ENCODE measurements at places on chromosomes 11 and 22.

DNA sequence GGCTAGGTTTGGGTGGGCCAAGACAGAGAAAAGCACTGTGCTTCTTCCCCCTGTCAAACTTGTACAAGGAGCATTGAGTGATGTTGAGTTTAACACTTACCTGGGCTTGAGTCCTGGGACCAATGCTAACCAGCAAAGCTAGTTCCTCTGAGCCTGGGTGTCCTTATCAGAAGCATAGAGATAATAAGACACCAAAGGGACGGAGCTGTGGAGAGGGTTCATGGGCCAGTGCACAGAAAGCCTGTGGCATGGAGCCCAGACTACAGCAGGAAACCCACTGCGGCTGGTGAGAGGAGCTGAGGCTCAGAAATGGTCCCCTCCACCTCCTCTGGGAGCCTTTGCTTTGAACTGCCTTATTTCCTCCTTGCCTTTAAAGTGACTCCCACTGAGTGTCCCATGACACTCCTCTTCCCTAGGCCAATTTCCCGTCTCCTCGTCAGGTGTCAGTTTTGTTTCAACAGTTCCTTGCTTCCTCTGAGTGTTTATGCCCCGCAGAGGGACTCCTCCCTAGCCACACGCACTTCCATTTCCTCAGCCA lies 9.4 kb downstream of the SLCO2B1 start:
- no peak for DNase-seq

DNA sequence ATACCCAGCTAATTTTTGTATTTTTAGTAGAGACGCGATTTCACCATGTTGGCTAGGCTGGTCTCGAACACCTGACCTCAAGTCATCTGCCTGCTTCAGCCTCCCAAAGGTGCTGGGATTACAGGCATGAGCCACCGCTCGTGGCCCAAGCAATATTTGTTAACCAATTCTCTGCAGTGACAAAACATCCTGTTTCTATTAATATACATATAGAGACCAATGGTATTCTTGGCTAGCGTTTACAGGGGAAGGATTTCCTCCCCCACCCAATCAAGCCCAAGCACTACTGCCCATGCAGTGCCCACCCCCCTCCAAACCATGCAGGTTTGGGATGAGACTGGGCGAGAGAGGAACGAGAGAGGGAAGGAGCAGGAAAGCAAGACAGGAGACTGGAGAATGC lies 53.1 kb downstream of the APOL3 start:
- no peak for DNase-seq

GRCh38 chr11:42837994-42838393 lies 473.8 kb upstream of the API5 start:
- DNase-seq: no peak

GRCh38 chr11:115463606-115464005 lies 40.6 kb downstream of the CADM1 start:
- no peak for DNase-seq

DNA sequence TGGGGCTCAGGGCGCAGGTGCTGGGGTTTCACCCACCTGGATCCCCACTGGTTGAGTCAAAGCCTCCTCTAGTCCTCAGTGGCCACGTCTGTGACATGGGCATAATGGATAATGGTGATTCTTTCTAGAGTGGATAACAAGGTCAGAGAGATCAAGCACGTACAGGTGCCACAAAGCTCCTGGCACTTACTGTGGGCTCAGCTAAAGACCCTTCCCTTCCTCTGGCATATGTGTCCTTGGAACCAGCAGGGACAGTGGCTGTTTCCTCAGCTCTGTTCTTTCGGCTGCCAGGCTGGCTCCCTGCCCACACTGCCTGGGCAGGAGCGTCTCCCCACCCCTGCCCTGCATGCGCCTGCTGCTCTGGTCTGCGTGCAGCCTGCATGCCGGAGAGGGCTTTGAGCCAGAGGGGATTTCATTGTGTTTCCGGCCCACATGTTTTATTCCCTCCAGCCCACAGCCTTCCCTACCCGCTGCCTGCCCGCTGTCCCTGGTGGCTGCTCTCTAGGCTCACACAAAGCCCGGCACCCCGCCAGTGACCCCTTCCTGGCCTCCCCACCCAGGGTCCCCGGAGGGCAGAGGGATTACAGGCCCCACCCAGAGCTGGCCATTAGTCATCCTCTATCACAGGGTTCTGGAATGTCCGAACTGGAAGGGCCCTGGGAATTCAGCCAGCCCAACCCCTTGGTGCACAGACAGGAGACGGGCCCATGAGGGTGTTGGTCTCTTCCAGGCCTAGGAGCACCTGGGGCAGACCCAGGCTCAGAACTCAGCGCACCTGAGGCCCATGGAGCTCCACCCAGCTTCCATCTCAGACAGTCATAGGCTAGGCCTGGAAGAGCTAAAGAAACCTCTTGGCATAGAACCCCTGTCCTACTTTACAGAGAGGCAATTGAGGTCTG lies 55.3 kb upstream of the GCAT start:
- no peak for DNase-seq

- no peak for DNase-seq
Observed at GRCh38 chr11:131397675-131398074, 27.3 kb downstream of the NTM start.

- no peak for DNase-seq
Observed at GRCh38 chr11:69947793-69948255, 128.6 kb upstream of the FGF3 start.

DNA sequence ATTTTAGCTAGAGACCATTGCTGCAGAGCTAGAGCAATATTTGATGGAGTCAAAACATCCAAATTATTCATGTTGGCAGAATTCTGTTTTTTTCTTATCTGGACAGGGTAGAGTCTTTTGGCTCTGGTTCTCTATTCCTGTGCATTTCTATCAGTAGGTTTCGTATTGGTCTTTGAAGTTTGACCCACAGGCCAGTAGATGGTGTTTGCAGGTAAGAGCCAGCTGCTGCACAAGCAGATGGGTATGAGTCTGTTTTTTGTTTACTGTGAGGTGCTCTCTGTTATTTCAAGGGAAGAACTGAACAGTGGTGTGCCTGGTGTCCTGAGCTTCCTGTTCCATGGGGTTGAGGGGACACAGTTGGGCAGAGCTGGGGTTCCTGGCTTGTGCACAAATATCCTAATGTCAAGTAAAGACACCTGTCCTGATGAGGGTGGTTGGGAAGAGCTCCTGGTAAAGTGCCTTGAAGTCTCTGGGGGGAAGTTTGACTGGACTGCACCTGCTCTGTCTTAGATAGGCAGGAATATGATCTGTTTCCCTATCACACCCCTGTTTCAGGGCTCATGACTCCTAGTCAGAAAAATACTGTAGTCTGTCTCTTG lies 34.0 kb upstream of the SLC22A25 start:
- DNase-seq: no peak

DNA sequence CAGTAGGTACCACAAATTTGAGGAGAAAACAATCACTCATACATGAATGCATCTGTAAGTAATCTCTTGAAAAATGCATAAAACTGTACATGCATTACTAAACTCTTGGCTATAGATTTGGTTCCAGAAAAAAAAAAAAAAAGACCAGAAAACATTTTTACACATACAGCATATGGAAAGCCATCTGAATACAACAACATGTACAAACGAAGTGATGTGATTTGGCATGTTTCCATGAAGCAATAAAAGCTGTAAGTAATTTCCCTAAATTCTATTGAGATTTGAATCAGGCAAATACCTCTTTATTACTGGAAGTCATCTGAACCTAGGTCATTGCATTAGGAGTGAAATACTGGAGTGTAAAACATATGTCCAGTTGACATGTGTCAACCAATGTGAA lies 31.9 kb upstream of the ZC3H12C start:
- DNase-seq: no peak

DNA sequence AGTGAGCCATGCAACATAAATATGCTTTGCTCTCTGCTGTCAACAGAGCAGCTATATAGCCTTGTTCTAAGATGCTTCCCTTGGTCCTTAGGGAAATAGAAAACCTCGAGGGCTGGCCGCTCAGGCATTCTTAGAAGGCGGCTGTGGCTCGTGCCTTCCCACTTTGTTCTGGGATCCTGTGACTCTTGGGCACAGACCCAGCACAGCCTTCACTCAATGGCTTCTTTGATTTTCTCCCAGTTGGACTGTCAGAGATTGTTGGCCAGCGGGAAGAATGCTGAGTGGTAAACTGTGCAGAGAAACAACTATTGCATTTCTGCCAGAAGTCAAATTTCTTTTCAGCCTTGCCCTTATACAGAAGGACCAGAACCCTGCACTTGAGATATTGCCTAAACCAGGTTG lies 9.5 kb upstream of the MICAL2 start:
- DNase-seq: no peak

DNA sequence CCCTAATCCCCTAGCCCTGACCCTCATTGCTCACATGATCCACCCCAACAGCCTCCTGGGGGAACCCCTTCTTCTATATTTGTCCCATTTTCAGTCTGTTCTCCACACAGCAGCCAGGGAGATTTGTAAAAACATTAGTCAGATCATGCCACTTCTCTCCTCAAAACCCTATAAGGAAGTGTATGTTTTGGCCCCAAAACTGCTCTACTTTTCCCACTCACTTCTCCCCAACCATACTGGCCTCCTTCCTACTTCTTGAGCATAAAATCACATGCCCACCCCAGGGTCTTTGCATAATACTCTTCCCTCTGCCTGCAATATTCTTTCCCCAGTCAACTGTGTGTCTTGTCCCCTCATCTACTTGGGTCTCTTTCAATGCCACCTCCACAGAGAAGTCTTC lies 4.7 kb upstream of the SLC22A12 start:
- no peak for DNase-seq

DNA sequence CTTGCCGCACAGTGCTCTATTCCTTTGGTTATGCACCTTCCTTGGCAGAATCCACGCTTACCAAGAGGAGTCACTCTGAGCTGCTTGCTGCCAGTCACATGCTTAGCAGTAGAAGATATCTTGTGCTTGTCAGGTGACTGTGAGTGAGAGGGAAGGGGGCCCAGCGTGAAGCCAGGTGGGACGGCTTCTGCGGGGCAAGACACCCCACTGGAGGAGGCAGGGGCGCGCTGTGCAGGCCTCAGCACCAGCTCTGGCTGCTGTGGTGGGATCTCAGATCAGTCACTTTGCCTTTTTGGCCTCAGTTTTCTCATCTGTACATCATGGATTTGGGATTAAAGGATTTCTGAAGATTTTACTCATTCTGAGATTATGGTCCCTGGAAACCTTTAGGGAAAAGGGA lies 63.9 kb upstream of the B3GAT1 start:
- no peak for DNase-seq

DNA sequence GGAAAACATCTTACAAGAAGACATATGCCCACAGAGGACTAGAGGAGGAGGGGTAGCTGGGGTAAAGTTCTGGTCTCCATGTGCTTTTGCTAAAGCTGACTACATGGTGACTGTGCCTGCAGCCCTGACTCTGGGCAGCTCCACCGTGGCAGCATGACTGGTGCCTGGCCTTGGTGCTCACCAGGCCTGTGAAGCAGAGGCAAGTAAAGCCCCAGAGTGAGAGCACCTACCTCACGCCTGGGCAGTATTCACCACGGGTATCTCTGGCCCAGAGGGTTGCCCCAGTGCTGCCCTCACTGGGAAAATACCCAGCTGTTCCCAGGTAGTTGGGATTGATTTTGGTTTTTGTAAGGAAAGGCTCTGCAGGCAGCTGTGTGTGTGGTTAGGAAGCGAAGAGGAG lies 78.3 kb downstream of the CTTN start:
- DNase-seq: no peak

DNA sequence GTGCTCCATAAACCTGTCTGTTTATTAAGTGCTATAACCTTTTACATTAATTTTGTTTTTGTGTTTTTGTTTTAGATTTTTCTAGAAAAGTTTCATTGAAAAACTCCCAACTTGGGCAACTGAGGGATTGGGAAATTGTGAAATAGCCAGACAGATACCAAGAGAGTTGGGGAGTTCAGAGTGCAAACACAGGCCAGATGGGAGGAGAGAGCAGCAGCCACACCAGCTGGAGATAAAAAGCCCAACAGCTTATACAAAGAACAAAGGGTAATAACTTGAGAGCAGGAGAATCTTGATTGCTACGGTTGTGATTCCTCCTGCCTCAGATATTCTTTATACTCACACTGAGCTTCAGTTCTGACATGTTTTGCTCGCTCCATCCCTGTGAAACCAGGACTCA lies 1642.2 kb downstream of the LRRC4C start:
- DNase-seq: no peak

DNA sequence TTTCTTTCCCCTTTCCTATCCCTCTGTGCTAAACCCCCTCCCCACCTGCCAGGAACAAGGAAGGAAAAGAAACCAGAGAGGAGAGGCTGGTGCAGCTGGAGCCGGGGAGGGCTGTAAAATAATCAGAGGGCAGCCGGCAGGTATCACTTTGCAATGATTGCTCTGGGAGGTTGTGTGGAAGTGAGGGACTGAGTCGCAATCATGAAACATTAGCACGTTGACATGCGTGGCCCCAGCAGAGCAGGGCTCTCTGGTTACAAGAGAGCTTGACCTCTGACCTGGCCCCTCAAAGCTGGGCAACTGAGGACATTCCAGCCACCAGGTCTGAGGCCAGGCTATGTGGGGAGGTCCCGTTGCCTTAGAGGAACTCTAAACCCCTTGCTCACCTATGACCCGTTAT lies 170.8 kb upstream of the BDNF start:
- no peak for DNase-seq

DNA sequence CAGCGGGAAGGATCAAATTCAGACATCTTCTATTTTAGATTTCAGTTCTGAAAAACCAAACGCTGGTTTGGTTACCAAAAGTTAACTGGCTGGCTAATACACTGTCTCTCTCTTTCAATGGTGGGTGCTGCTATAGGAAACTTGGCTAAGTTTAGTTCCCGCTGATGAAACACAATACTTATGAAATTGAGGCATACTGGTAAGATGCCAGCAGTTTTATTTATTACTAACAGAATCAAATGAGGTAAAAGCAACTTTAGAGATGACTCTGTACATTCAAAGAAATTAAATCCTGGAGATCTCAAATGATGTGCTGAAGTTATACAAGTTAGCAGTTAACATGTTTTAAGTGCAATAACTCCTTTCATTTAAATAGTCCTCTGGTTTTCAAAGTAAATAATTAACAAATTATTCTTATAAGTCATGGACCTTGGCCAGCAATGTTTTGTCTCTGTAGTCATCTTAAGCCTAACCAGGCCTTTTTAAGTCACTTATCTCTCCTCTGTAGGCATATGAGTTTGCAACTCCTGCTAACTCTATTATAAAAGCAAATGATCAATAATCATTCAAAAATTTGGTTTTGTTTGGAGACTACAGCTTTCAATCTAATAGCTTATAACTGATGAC lies 54.8 kb downstream of the PAK1 start:
- no peak for DNase-seq

DNA sequence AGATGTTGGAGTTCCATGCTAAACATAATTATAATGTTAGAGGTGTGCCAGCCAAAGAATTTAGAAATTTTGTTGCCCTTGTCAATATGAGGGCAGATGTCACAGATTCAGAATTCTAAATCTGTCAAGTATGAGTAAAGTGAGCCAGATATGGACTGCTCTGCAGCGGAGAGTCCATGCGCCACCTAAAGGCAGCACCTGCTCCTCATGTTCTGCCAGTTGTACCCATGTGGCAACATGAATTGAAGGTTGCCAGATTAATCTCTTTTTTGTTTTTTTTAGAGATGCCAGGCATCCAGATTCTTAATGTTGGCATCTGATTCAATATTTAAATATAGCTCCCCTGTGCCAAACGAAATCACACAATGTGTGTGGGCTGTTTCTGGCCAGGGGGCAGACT lies 678.6 kb upstream of the ANO5 start:
- DNase-seq: no peak

GRCh38 chr22:49046000-49046545 lies 781.6 kb downstream of the BRD1 start:
- no peak for DNase-seq
